ENCODE measurements at places on chromosomes 2 and 18.

DNA sequence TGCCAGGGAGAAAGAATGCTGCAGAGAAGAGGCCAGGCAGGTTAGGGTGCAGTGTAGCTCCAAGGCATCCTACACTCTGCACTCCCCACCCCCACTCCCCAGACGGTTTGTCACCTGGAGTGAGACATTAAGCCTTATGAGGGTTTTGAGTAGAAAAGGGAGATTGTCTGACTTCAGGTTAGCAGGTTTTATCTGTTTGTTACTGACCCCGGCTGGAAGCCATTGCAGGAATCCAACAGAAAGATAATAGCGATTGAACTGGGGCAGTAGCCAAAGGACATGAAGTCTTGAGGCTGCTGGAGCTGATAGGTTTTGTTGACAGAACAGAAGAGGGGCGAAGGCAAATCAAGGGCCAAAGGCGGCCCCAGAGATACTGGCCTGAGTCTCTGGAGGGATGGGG, 36.0 kb upstream of the OR6B3 start:
- no peak for DNase-seq

- no peak for DNase-seq
Observed at GRCh38 chr2:3021720-3022119, 355.9 kb downstream of the EIPR1 start.

DNA sequence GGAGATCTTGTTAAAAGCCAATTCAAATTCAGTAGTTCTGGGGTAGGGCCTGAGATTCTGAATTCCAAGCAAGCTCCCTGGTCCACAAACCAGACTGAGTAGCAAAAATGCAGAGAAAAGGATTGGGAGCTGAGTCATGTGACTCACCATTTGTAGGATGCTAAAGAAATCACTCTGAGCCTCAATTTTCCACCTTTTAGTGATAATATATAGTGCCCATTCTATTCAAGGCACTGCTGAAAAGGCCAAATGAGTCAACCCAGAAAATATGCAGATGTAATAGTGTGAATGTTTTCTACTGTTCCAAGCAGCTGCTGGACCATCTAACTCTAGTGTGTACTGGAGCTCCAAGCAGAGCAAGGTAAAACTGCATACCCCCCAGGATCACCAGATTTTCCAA, 47.2 kb downstream of the SLC14A2 start:
- DNase-seq, result no peak

GRCh38 chr2:178998539-178998938, 51.4 kb downstream of the CCDC141 start:
- no peak for DNase-seq

DNA sequence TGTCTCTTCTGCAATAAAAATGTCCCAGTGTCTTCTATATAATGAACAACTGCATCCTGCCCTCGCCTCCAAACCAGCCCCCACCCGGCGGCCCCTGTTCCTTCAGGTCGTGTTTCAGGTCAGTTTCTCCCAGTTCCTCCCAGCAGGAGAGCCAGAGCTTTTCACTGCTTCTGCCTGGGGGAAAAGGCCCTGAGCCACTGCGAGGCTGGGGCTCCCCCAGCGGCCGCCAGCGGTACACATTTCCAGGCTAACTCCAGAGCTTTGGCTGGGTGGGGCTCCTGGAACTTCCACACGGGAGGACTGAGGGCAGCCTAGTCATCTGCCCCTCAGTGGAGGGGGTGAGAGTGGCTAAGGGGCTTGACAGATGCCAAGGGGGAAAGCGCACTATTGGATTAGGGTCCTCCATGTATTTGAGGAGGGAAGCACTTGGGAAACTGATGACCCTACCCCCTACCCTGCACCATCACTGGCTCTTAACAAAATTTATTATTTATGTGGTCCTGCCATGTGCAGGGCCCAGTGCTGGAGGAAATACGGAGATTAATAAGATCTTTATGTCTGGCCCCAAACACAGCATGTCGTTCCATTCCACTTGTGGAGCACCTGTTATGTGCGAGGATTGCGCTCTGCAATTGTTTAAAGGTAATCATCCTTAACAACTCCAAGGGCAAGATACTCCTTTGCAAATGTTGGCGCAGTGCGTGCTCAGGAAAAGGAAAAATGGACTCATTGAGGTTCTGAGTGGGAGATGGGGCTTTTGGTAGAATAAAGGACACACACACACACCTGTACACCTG, 17.3 kb upstream of the CYS1 start:
- no peak for DNase-seq

- no peak for DNase-seq
Observed at GRCh38 chr18:37396971-37397720, 168.5 kb downstream of the CELF4 start.

DNA sequence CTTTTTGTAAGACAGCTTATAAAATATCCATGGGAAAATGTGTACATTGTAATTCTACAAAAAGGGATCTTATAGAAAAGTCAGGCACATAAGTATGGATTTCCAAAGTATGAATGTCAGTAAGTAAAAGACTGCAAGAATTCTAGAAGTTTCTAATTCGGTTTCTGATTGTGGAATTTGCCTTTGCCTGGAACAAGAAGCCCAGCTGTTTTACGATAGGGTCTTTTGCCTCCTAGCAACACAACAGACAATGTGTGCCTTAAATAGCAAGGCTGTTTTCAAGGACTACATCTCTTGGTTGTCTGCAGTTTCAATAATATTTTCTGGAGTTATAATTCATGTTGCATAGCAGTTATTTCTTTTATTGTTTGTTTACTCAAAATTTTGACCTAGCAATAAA, 312.9 kb downstream of the MTX2 start:
- DNase-seq, result no peak

DNA sequence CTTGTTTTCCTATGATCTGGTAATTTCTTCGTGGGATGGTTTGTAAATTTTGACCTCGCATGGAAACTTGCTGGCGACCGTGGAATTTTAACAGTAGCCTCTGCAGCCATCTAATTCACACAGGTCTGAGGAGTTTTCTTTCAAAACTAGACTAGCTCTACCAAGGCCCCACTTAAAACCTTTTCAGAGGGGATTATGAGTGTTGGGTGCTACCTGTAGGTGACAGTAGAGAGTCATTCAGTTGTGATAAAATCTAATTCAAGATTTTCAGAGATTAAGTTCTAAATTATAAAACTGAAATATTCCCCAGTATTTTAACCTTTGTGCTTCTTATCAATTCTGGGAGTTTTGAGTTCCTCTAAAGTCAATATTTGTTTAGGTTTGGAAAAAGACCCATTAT, 31.0 kb downstream of the THSD7B start:
- no peak for DNase-seq

DNA sequence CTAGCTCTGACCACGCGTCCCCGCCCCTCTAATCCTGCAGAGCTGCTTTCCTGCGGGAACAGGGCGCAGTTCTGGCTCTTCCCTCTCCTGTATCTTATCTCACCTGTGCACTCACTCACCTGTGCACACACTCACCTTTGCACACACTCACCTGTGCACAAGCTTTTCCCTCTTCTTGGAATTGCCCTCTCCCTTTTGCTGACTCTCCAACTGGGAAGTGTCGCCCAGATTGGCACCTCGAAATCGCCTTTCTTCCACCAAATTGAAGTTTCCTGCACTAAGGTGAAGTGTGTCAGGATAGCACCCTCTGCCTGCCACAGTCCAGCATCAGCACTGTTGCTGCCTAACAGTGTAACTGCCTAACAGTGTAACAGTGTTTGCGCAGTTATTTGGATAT, 566 bp upstream of the CMPK2 start:
- no peak for DNase-seq

- no peak for DNase-seq
Observed at GRCh38 chr18:3845161-3845560, 395.2 kb downstream of the TGIF1 start.

DNA sequence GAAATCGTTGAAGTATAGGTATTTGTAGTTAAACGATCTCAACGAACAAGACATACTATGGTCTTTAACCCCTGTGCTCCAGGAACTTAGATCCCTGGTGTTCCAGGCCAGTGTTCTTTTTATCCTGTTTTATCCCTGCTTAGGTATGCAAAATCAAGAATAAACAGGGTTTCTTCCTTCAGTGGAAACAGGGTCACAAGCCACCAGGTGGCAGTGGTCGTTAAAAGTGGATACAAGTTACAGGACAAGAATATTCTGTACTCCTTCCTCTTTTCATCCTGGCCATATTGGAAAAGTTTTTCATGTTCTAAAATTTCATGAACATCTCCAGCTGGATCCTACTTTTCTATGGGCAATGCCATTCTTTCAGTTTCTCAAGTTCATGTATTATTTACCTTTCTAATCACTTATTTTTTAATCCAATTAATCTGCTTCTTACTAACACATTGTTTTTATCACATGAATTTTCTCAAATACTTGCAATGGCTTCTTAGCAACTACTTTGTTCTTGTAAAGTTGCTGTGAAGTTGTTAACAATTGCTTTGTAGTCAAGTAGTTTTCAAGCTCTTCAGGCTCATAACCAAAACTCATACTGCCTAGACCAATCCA, 16.4 kb upstream of the HNMT start:
- no peak for DNase-seq

- DNase-seq, result no peak
Observed at GRCh38 chr18:79510731-79511241, 115.1 kb downstream of the NFATC1 start.
